CD4-positive, alpha-beta T cell (primary cell): ENCODE measurements at places on chromosomes 1 and 21. TPM values are rescaled to one million over a fixed set of nuclear protein-coding genes. Genes with fewer than 3 reads are reported as not detected.

RPAP2 gene
- total RNA-seq = 26.5 TPM

DNA sequence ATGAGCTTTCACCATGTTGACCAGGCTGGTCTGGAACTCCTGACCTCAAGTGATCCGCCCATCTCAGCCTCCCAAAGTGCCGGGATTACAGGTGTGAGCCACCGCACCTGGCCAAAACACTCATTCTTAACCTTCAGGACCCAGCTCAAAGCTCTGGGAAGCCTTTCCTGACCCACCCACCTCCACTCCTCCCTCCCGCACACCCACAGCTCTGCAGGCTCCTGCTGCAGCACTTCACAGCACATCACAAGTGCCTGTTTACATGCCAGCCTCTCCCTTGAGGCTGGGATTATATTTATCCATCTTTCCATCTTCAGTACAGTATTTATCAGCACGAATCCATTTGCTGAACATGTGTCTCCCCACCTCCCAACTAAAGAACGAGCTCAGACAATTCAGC lies 14.9 kb downstream of the SLC9A1 start:
- no peaks in the 10 kb centered on the region for H3K27me3 ChIP-seq
- H3K36me3 ChIP-seq = no peaks in the 10 kb centered on the region
- no peak overlapping the region for H3K27ac ChIP-seq

DNA sequence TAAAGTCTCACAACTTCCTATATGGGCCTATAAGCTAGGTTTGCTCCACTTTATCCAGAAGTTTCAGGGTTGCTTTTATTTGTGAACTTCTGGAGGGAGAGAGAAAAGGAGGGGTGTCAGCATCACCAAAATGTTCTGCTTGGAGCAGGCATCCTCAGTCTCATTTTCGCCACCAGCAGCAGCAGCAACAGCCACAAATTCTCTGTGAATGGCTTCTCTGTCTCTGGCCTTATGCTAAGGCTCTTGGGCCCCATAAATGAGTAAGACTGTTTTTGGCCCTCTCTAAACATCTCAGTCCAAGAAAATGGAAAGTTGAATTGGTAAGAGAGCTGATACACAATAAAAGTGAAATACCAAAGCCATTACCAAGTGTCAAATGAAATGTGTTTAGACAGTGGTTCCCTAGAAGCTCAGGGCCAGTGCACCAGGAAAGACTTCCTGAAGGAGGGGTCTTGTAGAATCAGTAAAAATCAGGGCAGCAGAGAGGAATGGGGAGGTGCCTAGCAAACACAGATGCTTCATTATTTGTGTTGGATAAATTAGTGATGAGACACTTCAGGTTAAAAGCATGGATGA lies 53.0 kb upstream of the SPATA6 start:
- no peaks in the 10 kb centered on the region for H3K36me3 ChIP-seq
- H3K27me3 ChIP-seq = no peaks in the 10 kb centered on the region
- H3K4me3 ChIP-seq = no peak overlapping the region
- no peak overlapping the region for H3K27ac ChIP-seq

GRCh38 chr1:33742663-33743062 lies 121.2 kb upstream of the HMGB4 start:
- H3K27me3 ChIP-seq = peaks cover 3% of the 10 kb centered on the region
- no peak overlapping the region for H3K4me3 ChIP-seq
- no peak for DNase-seq
- no peak overlapping the region for H3K27ac ChIP-seq
- no peaks in the 10 kb centered on the region for H3K4me1 ChIP-seq
- H3K36me3 ChIP-seq = no peaks in the 10 kb centered on the region

- H3K27ac ChIP-seq = no peak overlapping the region
- H3K36me3 ChIP-seq = no peaks in the 10 kb centered on the region
- peaks cover 35% of the 10 kb centered on the region for H3K4me1 ChIP-seq
- H3K27me3 ChIP-seq = no peaks in the 10 kb centered on the region
- no peak for DNase-seq
Measured at GRCh38 chr1:202837746-202838262, 27.1 kb downstream of the PCAT6 start.

GRCh38 chr1:117033772-117034171 lies 26.4 kb upstream of the TTF2 start:
- no peak overlapping the region for H3K4me3 ChIP-seq
- peaks cover 6% of the 10 kb centered on the region for H3K36me3 ChIP-seq
- no peaks in the 10 kb centered on the region for H3K27me3 ChIP-seq
- H3K27ac ChIP-seq = no peak overlapping the region
- no peak for DNase-seq
- H3K4me1 ChIP-seq = peaks cover 7% of the 10 kb centered on the region

DNA sequence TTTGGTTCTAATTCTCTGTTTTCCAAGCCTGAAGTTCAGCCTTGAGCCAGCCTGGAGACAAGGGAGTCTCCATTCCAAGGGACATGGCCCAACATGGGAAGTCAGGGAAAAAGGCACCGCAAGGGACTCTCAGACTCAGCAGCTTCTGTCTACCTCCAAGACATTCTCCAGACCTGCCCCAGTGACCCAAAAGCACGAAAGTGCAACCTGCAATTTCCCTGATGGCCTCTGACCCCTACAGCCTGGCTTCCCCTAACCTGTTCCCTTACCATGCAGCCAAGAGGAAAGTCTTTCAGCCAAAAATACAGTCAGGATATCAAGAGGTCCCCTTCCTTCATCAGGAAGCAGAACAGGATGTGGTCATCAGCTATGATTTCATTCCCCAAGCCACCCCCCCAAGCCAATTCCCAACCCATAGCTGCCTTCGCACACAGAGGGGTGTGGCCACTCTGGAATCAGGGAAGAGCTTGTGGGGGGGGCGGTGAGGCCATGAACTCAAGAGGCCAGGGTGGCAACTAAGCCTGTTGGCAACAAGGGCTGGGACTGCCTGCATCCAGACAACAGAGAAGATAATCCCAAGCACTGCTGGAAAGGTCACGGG lies 59.2 kb downstream of the TIAM1 start:
- H3K4me3 ChIP-seq = no peak overlapping the region
- no peaks in the 10 kb centered on the region for H3K27me3 ChIP-seq
- no peak overlapping the region for H3K27ac ChIP-seq
- no peak for DNase-seq
- peaks cover 22% of the 10 kb centered on the region for H3K4me1 ChIP-seq

- DNase-seq = no peak
- H3K36me3 ChIP-seq = peaks cover 4% of the 10 kb centered on the region
- H3K4me3 ChIP-seq = peak overlapping the region; percentile 75
- H3K4me1 ChIP-seq = peaks cover 25% of the 10 kb centered on the region
- H3K27ac ChIP-seq = peak overlapping the region; percentile 87
Measured at GRCh38 chr1:155226910-155227260, 18.4 kb downstream of the MTX1 start.
